ENCODE measurements at places on chromosomes 7 and 10. TPM values are rescaled to one million over a fixed set of nuclear protein-coding genes. Genes with fewer than 3 reads are reported as not detected.

- no peak for DNase-seq
Measured at GRCh38 chr10:122045212-122045611, 56.2 kb downstream of the TACC2 start.

GRCh38 chr7:102260856-102261255 is 25.8 kb upstream of the SH2B2 start:
- DNase-seq = no peak

- DNase-seq = no peak
Measured at GRCh38 chr10:92894081-92894655, 45.8 kb downstream of the EXOC6 start.

DNA sequence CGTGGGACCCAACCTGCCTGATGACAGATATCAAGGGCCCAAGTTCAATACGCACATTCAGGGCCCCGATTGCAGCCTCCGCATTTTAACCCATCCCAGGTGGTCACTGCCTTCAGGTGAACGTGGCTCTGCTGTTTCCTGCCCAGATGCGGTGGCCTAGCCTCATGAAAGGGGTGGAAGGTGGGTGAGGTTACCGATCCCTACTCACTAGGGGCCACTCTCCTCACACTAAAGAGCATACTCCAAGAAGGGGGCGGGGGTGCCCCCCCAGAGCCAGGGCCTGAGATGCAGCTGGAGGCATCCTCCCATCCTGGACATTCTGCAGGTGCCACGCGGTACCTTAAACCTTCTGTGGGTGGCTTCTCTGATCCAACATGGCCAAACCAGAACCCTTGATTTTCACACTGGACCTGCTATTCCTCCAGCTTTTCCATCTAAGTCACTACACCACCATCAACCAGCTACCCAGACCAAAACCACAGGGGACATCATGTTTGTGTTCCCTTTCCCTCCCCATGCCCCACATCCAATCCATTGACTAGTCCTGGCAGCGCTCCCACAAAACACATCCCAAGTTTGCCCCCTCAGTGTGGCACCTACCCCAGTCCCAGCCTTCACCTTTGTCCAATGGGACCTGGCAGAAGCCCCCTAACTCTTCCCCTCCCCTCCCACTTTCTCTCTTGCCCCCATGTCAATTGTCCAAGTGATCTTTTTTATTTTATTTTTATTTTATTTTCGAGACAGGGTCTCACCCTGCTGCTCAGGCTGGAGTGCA is 30.0 kb downstream of the PRLHR start:
- no peak for DNase-seq

GRCh38 chr7:44633254-44634186 is 27.1 kb downstream of the OGDH start:
- peak; percentile 75 for DNase-seq

GRCh38 chr7:103710247-103710646 is 264.2 kb upstream of the SLC26A5 start:
- no peak for DNase-seq

DNA sequence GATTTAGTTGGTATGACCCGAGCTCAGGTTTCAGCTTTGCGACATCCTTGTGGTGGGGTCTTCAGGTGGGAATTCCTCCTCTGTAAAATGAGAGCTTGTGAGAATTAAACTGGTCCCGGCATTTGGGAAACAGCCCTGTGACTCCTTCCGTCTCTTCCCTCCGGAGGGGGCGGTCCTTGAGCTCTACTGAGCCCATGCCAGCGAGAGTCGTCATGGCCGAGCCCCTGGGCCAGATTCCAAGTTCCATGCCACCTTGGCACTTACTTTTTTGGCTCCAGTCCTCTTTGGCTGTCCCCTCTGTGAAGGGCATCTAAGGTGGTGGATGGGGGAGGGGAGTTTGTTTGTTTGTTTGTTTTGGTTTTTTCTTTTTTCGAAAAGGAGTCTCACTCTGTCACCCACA is 47.6 kb downstream of the GTF2IRD1 start:
- no peak for DNase-seq

DNA sequence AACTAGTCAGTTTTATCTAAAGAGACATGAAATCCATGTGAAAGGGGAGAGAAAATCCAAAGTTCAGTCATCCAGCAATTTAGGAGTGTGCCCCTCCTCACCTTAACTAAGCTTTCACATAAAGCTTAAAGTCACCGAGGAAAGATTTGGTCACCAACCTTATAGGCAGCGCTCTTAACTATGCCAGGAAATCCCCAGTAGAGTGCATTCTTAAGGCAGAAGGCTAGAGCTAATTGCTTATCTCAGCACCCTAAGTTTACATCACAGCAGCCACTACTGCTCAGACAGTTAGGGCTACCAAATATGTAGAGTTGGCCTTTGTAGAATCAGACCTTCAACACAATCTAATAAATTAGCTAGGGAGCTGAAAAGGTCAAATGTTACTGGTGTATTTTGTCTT is 47.9 kb downstream of the MTPN start:
- DNase-seq = no peak

DNA sequence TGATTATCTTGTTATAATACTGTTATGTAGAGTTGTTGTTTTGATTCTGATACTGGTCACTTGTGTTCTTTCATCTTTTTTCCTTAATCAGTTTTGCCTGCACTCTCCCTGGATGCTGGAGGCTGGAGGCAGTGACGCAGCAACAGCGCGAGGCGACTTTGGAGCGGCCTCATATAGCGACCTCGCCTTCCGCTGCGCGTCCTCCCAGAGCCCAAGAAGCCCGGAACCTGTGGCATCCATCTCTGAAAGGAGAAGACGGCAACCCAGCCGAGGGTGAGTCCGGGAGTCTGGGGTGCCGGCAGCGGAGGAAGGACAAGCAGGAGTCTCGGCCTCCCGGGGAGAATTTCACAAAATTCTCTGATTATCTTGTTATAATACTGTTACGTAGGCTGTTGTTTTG is 161.2 kb downstream of the ZNF33B start:
- no peak for DNase-seq

DNA sequence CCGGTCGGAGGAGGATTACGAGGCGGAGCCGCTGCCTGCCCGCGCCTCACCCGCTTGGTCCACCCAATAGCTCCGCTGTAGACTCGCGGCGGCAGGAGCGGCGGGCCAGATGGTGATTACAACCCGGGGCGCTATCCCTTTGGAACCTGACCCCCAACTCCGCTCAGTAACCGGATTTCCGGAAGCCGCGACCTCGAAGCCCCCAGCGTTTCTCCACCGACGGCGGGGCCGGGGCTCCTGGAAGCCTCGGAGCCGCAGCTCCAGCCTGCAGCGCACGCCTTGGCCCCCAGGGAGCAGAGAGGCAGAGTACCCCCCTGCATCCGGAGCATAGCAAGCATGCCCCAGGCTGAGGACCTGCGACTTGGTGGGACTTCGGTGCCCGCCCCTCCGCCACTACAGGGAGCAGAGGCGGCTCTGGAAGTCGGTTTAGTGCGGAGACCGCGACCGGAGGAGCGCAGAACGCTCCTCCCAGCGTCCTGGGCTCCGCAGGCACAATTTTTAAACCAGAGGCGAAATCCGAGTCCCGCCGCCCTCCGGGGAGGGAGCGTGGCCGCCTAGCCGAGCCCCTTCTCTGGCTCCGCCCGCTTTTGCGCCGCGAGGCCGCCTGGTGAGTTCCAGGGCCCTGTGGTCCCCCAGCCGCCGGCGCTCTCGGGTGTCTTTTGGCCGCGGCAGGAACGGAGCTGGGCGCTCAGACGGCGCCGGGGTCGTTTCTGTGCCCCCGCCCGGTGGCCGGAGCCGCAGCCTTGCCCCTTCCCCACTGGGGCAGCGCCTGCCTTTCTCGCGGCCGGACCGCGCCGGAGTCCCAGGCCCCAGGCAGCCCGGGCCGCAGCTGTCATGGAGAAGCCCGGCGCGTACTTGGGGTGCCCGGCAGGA is 28.2 kb upstream of the BMS1 start:
- peak; percentile 40 for DNase-seq

DNA sequence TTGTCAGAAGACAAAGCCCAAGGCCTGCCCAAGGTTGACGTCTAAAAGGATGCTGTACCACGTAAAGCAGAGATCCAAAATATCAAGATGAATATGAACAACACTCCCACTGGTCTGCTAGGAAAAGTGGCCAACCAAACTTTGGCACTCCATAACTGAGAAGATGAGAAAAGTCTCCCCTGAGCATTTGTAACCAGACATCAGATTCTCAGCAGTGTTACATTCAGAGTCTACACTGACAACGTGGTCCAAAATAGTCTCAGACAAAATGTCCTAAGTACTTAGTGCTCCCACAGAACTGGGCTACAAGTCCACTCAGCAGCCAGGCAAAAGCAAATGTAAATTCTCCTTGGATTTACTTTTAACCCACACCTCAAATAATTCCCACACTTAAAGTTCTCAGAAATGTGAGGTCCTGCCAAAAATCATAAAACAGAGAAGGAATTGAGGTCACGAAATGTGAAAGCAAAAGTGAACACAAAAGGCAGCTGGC is 185.1 kb upstream of the NOBOX start:
- no peak for DNase-seq

DNA sequence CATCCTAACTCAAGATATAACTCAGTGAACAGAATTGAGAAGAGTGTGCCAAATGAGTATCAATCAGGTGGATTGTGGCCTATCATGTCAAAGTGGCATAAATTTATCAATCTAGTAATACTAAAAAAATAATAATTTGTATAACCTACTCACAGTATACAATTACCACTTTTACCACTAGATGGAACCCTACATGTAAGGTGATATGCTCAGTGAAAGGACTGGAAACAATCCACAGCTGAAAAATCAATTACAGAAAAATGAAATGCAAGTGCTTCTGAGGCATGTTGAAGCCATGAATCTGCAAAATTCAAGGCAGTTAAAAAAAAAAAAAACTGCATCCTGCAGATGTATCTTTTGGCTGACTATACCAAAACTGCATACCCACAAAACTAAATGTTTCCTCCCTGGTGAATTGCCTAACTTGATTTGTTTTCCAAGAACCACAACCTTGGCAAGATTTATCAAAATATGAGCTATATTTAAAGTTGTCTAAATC is 13.9 kb downstream of the ARHGAP19 start:
- no peak for DNase-seq

DNA sequence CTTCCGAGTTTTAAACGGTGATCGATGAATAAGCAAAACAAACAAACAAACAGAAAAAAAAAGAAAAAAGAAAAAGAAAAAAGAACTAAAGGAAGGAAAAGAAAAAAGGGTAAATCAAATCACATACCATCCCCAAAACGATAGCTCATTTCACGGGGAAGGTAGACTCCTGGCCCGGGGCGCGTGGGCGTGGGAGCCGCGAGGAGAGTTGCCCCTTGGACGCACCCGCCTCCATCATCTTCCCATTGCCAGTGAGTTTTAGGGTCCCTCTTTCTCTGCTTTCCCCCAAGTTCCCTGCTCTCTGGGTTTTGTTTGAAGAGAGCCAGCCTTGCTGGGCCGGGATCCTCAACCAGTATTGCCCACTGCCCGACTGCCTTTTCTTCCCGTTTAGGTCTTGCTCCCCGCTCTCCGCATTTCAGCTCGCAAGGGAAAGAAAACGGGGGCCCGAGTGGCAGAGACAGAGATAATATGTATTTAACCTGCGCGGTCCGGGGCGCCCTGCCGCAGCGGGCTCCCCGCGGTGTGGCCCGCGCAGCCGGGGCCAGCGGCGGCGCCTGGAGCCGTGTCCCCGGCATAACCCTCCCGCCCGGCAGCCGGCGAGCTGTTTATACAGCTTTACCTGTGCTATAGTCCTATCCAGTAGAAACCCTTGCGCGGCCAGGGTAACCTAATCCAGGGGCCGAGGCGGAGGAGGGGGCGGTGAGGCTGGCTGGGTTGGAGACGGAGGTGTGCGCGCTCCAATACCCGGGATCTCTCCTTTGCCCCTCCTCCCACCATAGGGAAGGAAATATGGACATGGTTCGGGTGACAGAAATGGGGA is 5.2 kb upstream of the GATA3 start:
- peak; percentile 33 for DNase-seq

- no peak for DNase-seq
Measured at GRCh38 chr10:88092973-88093372, 229.5 kb downstream of the PTEN start.

The TAS2R3 gene
- total RNA-seq = 3.8 TPM

The OPALIN gene
- not detected for total RNA-seq

The ZCCHC24 gene
- total RNA-seq = 1.4 TPM

The MLXIPL gene
- 3.0 TPM for total RNA-seq

Data from Calu3 (cell line).